NCI-H2081 (cell line): ENCODE measurements at places on chromosomes 6 and 20.

GRCh38 chr6:75788894-75789293, 39.9 kb downstream of the MYO6 start:
- DNase-seq, result no peak

DNA sequence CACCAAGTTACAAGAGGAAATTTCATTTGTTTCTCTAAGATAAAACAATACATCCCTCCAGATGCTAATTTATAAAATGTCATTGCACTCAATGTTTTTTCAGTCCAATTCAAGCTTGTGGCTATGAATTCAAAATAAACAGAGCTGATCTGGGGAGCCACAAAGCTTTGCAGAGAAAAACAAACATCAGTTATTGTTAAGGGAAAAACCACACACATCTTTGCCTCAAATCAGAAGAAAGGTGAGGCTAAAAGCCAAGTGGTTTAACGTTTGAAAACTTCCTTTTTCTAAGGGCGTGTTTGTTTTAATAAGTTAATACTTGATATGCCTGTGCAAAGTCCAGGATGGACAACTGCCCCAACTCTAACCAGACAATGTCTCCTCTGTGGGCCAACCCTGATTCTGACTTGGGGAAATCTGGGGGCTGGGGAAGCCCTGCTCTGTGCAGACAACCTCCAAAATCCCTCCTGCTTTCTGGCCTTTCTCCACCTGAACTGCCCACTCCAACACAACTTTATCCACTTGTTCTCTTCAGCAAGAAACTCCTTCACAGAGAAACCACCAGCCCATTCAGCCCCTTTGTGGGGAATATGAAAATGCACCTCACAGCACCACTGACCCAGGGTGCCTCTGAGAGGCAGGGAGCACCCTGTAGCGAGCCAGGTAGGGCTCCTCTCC, 44.6 kb upstream of the NT5E start:
- DNase-seq, result no peak

- no peak for DNase-seq
Observed at GRCh38 chr20:20519269-20519668, 151.4 kb downstream of the INSM1 start.

GRCh38 chr6:22470454-22471131, 98.8 kb upstream of the HDGFL1 start:
- no peak for DNase-seq

DNA sequence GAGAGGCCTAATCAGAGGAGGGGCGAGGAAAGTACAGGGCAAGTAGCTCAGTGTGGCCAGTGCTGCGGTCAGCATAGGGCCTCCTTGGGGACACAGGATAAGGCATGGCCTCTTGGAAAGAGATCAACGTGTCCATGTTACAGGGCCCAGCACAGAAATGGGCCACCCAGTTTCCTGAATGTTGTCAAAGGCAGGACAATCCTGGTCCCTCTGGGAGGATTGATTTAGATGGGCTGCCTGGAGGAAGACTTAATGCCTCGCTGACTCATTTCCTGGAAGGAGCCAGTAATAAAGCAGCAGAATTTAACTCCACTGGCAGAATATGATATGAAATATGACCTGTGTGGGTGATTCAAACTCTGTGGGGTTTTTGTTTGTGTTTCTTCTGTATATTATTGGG, 16.6 kb downstream of the DDO start:
- DNase-seq, result no peak

DNA sequence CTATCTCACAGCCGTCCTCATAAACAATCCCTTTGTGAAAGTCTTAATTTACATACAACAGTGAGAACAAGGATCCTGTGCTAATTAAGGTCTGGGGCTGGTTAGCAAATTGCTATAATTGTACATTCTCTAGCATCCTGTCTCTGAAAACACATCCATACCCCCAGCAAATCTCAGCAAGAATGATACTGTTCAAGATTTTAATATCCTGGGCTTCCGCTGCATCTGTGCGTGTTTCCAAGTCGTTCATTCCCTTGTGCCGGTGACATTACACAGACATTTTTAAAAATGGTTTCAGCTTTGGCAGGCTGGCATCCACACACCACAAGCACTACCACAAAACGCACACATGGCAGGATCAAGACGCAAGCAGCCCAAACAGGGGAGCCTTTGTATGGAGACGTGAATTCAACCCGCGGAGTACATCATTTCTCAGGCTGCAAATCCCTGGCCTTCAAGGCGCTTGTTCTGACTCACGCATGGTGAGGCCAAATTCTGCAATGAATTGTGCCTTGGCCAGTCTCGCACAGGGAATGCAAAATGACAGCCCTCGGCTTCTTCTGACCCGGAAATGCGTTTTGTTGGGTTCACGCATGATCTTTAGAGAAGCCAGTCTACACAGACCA, 20.3 kb downstream of the ZMYND8 start:
- no peak for DNase-seq

GRCh38 chr6:143872201-143872600, 7.9 kb downstream of the ZC2HC1B start:
- DNase-seq, result no peak

DNA sequence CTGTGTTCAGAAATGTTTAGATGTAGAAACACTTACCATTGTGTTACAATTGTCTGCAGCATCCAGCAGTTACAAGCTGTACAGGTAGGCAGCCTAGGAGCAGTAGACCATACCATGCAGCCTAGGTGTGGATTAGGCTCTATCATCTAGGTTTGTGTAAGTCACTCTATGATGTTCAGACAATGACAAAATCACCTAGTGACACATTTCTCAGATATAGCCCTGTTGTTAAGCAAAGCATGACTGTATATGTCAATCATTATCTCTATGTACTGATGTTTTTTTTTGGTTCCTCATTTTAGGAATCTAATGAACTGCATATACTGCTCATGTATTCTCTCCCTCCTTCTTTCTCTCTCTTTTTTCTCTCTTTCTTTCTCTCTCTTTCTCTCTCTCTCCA, 22.2 kb downstream of the CST8 start:
- DNase-seq, result no peak

GRCh38 chr6:130825772-130826441, 1.3 kb upstream of the SMLR1 start:
- DNase-seq, result no peak
